ENCODE measurements at places on chromosomes 5 and 9. TPM values are rescaled to one million over a fixed set of nuclear protein-coding genes. Genes with fewer than 3 reads are reported as not detected.

- H3K27me3 ChIP-seq, result no peaks in the 10 kb centered on the region
- no peaks in the 10 kb centered on the region for H3K36me3 ChIP-seq
- H3K4me1 ChIP-seq, result no peaks in the 10 kb centered on the region
- no peak for DNase-seq
Measured at GRCh38 chr9:79390077-79390698, 181.6 kb upstream of the TLE4 start.

DNA sequence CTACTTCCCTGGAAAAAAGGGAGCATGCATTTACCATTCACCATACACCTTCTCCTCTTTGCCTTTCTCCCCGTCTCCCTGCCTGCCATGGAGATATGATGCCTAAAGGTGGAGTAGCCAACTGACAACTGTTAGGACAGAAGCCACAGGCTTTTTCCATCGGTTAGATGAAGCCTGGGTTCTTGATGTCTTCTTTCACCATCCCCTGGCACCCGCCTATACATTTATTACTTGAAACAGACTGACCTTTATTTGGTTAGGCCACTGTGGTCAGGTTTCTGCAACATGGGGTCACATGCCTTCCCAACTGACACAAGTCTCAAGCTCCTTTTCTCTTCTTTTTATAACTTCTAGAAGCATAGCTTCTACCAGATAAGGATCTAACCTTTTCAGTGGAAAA is 7.1 kb downstream of the LCP2 start:
- H3K36me3 ChIP-seq, result no peaks in the 10 kb centered on the region
- no peak for DNase-seq
- H3K4me1 ChIP-seq, result no peaks in the 10 kb centered on the region
- no peaks in the 10 kb centered on the region for H3K27me3 ChIP-seq
- H3K4me3 ChIP-seq, result no peak overlapping the region

- peak overlapping the region; percentile 97 for H3K27ac ChIP-seq
- H3K4me3 ChIP-seq, result peak overlapping the region; percentile 73
- H3K36me3 ChIP-seq, result no peaks in the 10 kb centered on the region
- H3K4me1 ChIP-seq, result peaks cover 8% of the 10 kb centered on the region
- no peak for DNase-seq
Measured at GRCh38 chr5:140108093-140109017, 5.6 kb upstream of the PURA start.

GRCh38 chr5:161676103-161676502 is 9.4 kb upstream of the GABRA6 start:
- no peak overlapping the region for H3K27ac ChIP-seq
- no peaks in the 10 kb centered on the region for H3K27me3 ChIP-seq
- H3K36me3 ChIP-seq, result no peaks in the 10 kb centered on the region

DNA sequence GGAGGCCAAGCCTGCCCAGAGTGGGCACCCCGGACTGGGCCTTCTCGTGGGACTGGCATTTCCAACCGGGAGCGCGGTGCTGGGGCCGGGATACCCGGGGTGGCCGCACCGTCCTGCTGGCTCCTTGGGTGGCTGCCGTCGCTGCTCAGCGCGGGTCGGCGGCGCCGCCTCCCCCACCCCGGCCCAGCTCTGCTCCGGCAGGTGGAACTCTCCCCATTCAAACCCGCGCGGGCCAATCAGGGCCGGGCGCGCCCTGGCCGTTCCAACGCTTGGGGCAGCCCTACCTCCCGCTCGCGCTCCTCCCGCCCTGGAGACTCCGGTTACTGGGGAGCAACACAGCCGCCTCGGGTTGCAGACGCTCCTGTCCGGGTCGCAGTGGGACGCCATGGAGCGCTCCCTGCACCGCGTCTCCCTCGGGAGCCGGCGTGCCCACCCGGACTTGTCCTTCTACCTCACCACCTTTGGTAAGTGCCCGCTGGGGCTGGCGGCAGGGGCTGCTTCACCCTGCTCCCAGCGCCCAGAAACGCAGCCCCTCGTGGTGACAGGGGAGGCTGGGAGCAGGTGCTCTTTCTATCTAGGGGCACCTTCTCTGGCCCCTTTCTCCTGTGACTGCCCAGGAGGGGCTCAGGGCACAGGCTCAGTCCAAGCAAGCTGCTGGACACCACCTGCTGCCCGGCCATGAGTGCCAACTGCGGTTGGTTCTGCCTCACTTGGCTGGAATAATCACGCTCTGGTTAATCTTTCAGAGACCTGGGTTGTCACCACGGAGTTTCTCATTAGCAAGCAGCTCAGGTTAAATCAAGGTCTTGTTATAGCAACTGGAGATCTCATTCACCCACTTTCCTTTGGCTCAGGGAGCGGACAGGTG is at the start of gene RGS3:
Gene RGS3 (plus strand): TSS at position 310 of the 868 bp plus-strand sequence. CDS start 76 bp downstream, at position 386.
- H3K4me3 ChIP-seq, result peak within 1 kb of the TSS; percentile 58
- no peaks in the 10 kb centered on the region for H3K36me3 ChIP-seq
- H3K27ac ChIP-seq, result peak within 1 kb of the TSS; percentile 83
- DNase-seq, result peak; percentile 86
- no peaks in the 10 kb centered on the region for H3K27me3 ChIP-seq

GRCh38 chr9:129666575-129666974 is 1.1 kb downstream of the PRRX2 start:
- H3K36me3 ChIP-seq, result no peaks in the 10 kb centered on the region
- DNase-seq, result no peak
- H3K27ac ChIP-seq, result peak overlapping the region; percentile 74
- no peaks in the 10 kb centered on the region for H3K4me1 ChIP-seq
- no peaks in the 10 kb centered on the region for H3K27me3 ChIP-seq

GRCh38 chr5:111513131-111513520 is 791 bp upstream of the STARD4 start:
- H3K27me3 ChIP-seq, result no peaks in the 10 kb centered on the region
- no peak for DNase-seq
- H3K36me3 ChIP-seq, result no peaks in the 10 kb centered on the region
- peak overlapping the region; percentile 86 for H3K27ac ChIP-seq

GRCh38 chr5:145908206-145908960 is 28.0 kb upstream of the SH3RF2 start:
- no peak for DNase-seq
- H3K27me3 ChIP-seq, result no peaks in the 10 kb centered on the region
- no peak overlapping the region for H3K4me3 ChIP-seq
- H3K4me1 ChIP-seq, result no peaks in the 10 kb centered on the region
- H3K27ac ChIP-seq, result no peak overlapping the region

GRCh38 chr9:113538131-113538530 is 74.6 kb downstream of the RGS3 start:
- H3K27ac ChIP-seq, result peak overlapping the region; percentile 82
- no peak overlapping the region for H3K4me3 ChIP-seq
- H3K27me3 ChIP-seq, result no peaks in the 10 kb centered on the region

GRCh38 chr5:40601198-40601868 is 78.4 kb upstream of the PTGER4 start:
- H3K27me3 ChIP-seq, result no peaks in the 10 kb centered on the region
- no peaks in the 10 kb centered on the region for H3K36me3 ChIP-seq
- DNase-seq, result no peak
- no peak overlapping the region for H3K4me3 ChIP-seq

DNA sequence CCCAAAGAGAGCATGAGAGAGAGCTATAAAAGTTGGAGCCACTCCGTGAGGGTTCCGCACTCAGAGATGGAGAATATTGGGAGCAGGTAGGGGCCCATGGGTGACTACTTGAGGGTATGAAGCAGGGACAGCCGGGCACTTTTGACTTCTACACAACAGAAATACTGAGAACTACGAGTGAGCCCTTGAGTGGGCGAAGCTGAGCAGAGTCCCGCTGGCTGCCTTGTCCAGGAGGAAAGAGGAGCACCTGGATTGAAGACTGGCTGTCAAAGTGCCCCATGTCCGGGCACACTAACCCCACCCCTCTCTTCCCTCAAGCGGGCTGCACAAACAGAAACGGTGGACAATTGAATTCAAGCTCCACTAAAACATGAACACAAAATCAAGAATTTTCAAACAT is 33.6 kb downstream of the FYB1 start:
- H3K27me3 ChIP-seq, result no peaks in the 10 kb centered on the region
- H3K36me3 ChIP-seq, result no peaks in the 10 kb centered on the region
- no peak overlapping the region for H3K4me3 ChIP-seq
- H3K27ac ChIP-seq, result no peak overlapping the region
- H3K4me1 ChIP-seq, result no peaks in the 10 kb centered on the region

DNA sequence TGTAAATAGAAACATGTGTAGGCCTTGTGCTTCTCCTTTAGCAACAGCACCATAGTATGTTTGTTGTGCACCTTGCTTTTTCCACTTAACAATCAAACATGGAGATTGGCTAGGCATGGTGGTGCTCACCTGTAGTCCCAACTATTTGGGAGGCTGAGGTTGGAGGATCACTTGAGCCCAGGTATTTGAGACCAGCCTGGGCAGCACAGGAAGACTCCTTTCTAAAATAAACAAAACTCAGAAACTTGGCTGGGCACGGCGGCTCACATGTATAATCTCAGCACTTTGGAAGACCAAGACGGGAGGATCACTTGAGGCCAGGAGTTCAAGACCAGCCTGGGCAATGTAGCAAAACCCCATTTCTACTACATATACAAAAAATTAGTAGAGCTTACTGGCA is 948 bp upstream of the FAXDC2 start:
- H3K4me3 ChIP-seq, result no peak overlapping the region
- DNase-seq, result peak; percentile 40
- peak overlapping the region; percentile 31 for H3K27ac ChIP-seq

GRCh38 chr5:56339732-56340131 is 106.6 kb upstream of the ANKRD55 start:
- no peaks in the 10 kb centered on the region for H3K4me1 ChIP-seq
- no peaks in the 10 kb centered on the region for H3K27me3 ChIP-seq
- no peaks in the 10 kb centered on the region for H3K36me3 ChIP-seq
- H3K27ac ChIP-seq, result no peak overlapping the region

- no peak for DNase-seq
- H3K36me3 ChIP-seq, result no peaks in the 10 kb centered on the region
- H3K27ac ChIP-seq, result no peak overlapping the region
- no peaks in the 10 kb centered on the region for H3K27me3 ChIP-seq
- H3K4me3 ChIP-seq, result no peak overlapping the region
- no peaks in the 10 kb centered on the region for H3K4me1 ChIP-seq
Measured at GRCh38 chr5:98986587-98986986, 57.8 kb upstream of the CHD1 start.

GRCh38 chr9:91247278-91247677 is 114.4 kb downstream of the AUH start:
- no peak overlapping the region for H3K4me3 ChIP-seq
- H3K27me3 ChIP-seq, result no peaks in the 10 kb centered on the region
- H3K27ac ChIP-seq, result no peak overlapping the region
- H3K36me3 ChIP-seq, result no peaks in the 10 kb centered on the region
- no peak for DNase-seq

DNA sequence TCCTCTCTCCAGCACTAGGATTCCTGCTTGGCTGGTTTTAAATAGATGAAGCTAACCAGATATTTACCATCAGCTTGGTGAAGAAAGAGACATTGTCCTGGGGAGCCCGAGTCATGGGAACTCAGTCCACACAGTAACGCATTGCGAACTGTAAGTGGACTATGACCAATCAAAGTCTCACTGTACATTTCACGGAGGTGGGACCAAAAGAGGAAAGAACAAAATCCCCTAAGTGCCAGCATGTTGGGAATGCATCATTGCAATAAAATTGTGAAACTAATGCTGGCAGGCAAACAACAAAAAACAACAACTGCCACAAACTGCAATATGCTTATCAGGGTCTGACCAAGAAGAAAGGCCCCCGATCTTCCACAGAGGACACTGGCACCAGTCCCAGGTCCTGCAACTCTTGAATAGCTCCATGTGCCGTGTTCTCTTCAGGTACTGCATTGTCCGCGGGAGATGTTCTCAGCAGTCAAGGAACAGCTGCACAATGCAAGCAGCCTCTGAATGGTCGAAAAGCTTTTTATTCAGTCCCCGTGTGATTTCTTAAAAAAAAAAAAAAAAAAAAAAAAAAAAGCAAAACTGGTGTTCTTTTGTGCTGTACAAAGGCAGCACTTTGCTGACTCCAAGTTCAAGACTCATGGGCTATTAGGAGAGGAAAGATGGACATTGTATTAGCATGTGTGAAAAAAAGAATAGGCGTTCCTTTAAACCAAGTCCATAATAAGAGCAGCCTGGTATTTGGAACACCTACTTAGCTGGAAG is 38.1 kb downstream of the SEMA6A start:
- no peak overlapping the region for H3K4me3 ChIP-seq
- DNase-seq, result no peak
- H3K36me3 ChIP-seq, result no peaks in the 10 kb centered on the region
- no peaks in the 10 kb centered on the region for H3K27me3 ChIP-seq

DNA sequence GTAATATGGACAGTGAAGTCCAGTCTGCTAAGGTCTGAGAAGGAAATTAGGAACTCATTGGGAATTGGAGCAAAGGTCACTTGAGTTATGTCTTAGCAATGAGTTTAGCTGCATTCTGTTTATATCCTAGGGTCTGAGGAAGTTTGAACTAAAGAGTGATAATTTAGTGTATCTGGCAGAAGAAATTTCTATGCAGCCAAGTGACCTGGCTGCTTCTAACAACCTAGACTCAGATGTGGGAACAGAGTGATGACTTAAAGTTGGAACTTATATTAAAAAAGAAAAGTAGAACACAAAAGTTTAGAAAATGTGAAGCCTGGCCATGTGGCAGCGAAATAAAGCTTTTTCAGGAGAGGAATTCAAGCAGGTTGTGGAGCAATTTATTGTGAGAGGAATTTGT is 106.2 kb downstream of the PRDM9 start:
- H3K4me3 ChIP-seq, result no peak overlapping the region
- no peak for DNase-seq
- no peak overlapping the region for H3K27ac ChIP-seq
- no peaks in the 10 kb centered on the region for H3K4me1 ChIP-seq

GRCh38 chr5:79982136-79982535 is 8.9 kb downstream of the MTX3 start:
- no peaks in the 10 kb centered on the region for H3K4me1 ChIP-seq
- no peaks in the 10 kb centered on the region for H3K27me3 ChIP-seq

DNA sequence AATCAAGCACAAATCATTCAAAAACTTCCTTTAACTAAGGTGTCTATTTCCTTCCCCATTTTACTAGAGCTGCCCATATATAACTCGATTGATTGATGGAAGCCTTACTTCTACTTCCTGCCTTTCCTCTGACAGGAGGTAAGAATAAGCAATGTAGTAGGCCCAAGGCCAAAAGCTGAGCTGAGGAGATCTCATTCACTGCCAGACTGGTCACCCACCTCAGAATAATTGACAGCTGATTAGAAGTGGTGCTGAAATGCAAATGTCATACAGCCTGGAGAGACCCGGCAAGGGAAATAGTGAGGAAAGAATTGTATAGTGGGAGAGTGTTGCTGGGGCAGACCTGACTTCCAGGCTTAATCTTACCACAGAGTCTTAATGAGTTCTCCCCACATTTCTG is 239.9 kb downstream of the SAXO1 start:
- H3K27ac ChIP-seq, result no peak overlapping the region
- H3K4me3 ChIP-seq, result no peak overlapping the region
- no peaks in the 10 kb centered on the region for H3K27me3 ChIP-seq
- no peak for DNase-seq

- H3K4me1 ChIP-seq, result peaks cover 14% of the 10 kb centered on the region
- H3K36me3 ChIP-seq, result peaks cover 25% of the 10 kb centered on the region
- H3K27me3 ChIP-seq, result no peaks in the 10 kb centered on the region
- H3K27ac ChIP-seq, result no peak overlapping the region
- H3K4me3 ChIP-seq, result no peak overlapping the region
Measured at GRCh38 chr9:127498298-127498697, 47.0 kb downstream of the LRSAM1 start.

CDHR2 gene
- total RNA-seq, result not detected

PCDHGA7 gene
- 4.2 TPM for total RNA-seq

DCTN4 gene
- total RNA-seq, result 28.1 TPM

DOCK8 gene
- total RNA-seq, result 8.9 TPM

CSF1R gene
- total RNA-seq, result 70.9 TPM

TAF11L5 gene
- total RNA-seq, result not detected

ST8SIA4 gene
- 15.6 TPM for total RNA-seq

ZNF658 gene
- not detected for total RNA-seq

FOXD4L3 gene
- total RNA-seq, result not detected

MELK gene
- total RNA-seq, result not detected

ROR2 gene
- total RNA-seq, result 0.32 TPM
